ENCODE measurements at places on chromosomes 5 and 9.

GRCh38 chr9:11338130-11338529 lies 725.3 kb upstream of the PTPRD start:
- no peak for DNase-seq

DNA sequence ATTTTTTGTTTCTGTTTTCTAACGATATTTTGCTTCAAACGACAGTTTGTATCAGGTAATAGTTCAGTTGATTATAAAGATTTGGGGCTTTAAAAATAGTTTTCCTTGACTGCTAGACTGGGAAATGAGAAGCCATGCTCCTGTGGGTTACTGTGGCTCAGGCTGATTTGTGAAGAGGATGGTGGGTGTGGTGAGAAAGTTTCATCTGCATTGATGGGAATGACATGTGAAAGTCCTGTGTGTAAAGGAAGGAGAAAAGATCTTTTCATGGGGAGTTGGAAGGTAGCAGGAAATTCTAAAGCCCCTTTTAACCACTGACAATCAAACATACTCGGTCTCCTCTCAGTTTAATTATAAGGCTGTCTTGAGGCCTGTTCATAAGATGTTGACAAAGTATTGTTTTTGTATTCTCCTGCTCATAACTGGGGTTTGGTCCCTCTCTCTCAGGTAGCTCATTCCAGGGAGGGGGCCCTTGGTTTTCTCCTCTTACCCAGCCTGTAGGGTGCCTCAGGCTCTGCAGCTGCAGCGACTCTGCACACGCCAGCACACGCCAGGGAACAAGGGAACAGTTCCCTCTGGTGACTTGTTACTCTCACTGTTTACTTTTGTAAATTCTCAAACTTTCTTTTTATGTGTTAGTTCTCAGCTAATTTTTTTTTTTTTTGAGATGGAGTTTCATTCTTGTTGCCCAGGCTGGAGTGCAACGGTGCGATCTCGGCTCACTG lies 91.6 kb downstream of the CARTPT start:
- DNase-seq = no peak

GRCh38 chr5:41346609-41347008 lies 133.3 kb upstream of the C6 start:
- no peak for DNase-seq

GRCh38 chr5:32708949-32709348 lies 2.2 kb upstream of the NPR3 start:
- DNase-seq = no peak

DNA sequence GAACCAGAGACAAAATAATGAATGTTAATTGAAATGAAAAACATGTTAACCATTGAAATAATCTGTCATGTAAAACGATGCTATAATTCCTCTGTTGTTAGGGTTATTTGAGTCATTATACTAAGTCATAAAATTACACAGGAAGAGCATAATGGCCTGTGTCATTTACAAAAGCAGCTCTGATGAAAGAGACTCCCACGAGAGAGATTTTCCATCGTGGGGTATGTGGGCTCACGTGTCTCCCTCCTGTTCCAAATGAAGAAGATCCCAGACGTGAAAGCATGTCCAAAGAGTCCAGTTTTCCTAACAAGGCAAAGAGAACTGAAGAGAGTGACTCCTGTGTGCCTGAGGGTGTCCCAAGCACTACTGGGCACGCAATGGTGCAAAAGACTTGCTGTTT lies 379.8 kb downstream of the SPOCK1 start:
- no peak for DNase-seq

DNA sequence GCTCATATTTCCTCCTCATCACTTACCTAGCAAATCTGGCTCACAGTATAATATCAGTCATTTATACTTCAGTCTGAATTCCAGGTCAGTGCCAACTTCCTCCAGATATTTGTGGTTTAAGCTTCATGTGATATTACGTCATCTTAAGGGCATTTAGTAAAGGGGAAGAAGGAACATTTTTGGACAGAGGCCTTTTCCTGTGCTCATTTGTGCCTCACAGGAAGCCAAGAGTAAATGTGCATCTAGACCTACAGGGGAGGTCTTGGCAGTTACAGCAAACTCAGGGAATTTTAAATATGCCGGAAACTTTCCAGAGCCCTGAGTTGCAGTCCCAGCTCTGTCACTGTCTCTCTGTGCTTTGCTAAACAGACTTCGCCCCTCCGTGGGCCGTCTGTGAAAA lies 12.3 kb upstream of the KCNIP1 start:
- no peak for DNase-seq

- no peak for DNase-seq
These were observed 238.6 kb upstream of the ADAMTSL1 start for GRCh38 chr9:18235181-18235908.

DNA sequence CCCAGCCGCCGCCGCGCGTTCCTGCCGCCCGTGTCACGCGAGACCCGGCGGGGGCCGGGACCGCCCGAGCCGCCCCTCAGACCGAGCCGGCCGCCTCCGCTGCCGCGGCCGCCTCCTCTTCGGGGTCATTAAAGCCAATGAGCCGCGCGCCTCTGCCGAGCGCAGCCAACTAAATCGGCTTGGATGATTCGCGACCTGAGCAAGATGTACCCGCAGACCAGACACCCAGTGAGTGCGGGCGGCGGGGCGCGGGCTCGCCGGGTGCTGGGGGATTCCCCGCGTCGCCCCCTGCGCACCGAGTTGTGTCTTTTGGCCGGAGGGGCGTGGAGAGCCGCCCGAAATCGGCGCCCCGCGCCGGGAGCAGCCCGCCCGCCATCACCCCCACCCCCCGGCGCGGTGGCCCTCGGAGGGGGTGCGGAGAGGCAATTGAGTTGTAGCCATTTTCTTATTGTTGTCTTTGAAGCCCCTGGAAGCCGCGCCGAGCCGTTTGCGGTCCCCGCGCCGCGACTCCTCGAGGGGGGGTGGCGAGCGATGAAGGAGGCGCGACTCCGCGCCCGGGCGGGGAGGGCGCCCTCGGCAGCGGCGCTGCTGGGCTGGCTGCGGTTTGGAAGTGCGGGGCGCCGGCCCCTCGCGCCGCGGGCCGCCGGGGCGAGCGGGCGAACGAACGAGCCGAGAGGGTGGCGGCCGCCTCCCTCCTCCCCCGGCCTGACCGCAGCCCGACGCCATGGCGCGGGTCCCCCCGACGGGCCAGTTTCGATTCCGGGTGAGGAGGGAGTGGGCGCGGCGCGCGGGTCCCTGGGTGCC lies 1.0 kb downstream of the TLE4 start:
- DNase-seq = no peak

DNA sequence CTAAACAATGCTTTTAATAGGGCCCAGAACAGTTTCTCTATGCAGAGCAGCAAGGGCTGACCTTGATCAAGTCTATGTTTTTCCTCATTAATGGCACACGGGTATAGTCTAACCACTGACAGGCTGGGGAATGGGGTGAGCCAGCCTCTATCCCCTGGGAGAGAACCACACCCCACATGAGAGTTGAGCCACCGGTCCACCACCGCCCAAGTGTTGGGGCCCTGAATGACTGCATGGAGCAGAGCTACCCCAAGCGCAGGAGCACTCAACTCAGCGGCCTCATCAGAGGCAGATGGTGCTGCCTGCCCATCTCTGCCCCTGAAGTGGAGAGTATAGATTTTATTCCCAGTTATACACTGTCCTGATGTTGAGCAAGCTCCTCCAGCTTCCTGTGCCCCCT lies 247.9 kb upstream of the IRX1 start:
- DNase-seq = no peak

DNA sequence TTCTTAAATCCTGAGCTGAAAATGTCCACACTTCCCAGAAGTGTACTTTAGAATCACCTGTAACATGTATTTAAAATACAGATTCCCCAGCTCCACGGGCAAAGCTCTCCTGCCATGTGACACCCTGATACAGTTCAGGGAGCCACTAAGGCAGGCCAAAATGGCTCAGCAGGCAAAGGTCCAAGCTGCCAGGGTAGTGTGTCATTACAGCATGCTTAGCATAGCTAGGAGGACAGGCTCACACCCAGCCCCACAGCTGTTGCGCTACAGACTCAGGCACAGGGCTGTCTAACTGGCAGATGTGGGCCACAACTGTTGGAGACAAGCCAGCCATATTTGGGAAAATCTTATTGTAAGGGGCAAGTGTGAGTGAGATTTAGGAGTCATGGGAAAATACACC lies 73.0 kb downstream of the C9orf85 start:
- no peak for DNase-seq

- DNase-seq = no peak
These were observed 210.5 kb downstream of the GADD45G start for GRCh38 chr9:89815061-89815902.
